Esophagus squamous epithelium (tissue), 5 donors: ENCODE measurements at places on chromosomes 7 and 10. TPM values are rescaled to one million over a fixed set of nuclear protein-coding genes. Genes with fewer than 3 reads are reported as not detected.

GRCh38 chr7:104240401-104240800 is 32.6 kb upstream of the ORC5 start:
- no peak for DNase-seq

- no peak for DNase-seq
These were observed 59.9 kb upstream of the GLCCI1 start for GRCh38 chr7:7908622-7909145.

Gene KLF6
- 78.6 TPM for total RNA-seq

Gene CRPPA
- total RNA-seq: 1.9 TPM

- DNase-seq: no peak
These were observed 12.7 kb upstream of the PURB start for GRCh38 chr7:44898039-44898438.

Gene TAS2R5
- total RNA-seq: 0.80 TPM

DNA sequence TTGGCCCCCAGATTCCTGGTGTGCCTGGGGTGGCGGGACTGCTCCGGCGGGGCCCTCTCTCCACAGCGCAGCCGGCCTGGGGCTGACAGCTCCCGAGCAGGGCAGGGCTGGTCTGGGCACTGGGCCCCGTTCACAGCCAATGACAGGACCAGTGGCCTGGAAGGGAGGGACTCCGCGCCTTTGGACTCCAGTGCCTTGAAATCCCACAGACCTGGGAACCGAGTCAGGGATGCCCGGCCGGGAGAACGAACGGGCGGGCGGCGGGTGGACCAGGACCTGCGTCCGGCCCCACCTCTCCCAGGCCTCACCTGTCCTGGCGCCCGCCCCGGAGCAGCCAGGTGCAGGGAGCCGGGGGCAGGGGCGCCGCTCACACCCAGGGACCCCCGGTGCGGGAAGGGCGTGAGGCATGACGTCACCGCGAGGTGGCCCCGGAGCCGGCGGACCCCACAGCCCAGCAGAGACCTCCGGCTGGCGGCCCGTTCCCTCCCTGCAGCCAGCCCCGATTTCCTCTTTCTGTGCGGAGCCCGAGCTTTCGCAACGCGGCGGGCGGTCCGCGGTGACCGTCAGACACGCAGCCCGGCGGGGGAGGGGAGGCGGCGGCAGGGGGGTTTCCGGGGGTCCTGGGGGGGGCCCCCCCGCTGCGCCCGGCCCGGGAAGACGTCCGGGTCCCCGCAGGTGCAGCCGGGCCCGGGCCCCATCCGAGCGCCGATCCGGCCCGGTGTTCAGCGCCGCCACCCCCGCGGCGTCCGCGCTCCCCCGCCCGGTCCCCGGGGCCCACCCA is 743 bp downstream of the ADAP1 start:
- DNase-seq: no peak

Gene TET1
- total RNA-seq: 2.9 TPM

Gene C10orf67
- total RNA-seq: 0.18 TPM

Gene LAMB4
- 15.3 TPM for total RNA-seq

GRCh38 chr10:124049484-124049883 is 43.9 kb downstream of the CHST15 start:
- DNase-seq: no peak

Gene C10orf88
- total RNA-seq: 4.0 TPM

GRCh38 chr7:110541962-110542361 is 549.0 kb upstream of the LRRN3 start:
- no peak for DNase-seq

DNA sequence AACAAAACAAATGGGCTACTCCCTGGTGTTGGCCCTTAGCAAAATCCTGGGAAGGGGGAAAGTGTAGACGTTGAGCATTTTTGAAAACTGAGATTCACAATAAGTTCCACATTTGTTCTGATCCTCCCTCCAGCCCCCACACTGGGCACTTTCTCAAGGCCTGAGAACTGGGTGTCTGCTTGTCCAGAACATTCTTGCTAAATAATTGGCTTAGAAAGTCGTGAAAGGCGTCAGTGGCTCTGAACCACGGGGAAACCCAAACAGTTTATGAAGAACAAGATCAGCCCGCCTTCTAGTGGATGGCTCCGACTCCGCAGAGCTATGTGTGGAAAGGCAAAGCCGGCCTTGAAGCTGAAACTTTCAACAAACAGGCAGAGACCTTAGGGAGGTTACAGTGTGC is 370.1 kb downstream of the PRPF18 start:
- no peak for DNase-seq

Gene ASZ1
- total RNA-seq: not detected

GRCh38 chr10:64044098-64044497 is 522.9 kb downstream of the REEP3 start:
- no peak for DNase-seq

DNA sequence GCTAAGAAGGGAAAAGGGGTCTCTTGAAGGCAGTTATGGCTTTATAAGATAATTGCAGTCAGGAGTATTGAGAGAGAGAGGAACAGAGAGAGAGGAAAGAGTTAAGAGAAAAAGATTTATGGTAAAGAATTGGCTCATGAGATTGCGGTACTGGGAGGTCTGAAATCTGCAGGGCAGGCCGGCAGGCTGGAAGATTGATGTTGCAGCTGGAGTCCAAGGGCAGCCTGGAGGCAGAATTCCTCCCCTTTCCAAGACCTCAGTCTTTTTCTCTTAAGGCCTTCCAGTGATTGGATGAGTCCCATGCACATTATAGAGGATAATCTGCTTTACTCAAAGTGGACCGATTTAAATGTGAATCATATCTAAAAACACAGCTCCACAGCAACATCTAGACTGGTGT is 68.4 kb downstream of the HACD1 start:
- no peak for DNase-seq

GRCh38 chr10:28774051-28774995 is 97.0 kb downstream of the BAMBI start:
- DNase-seq: no peak

DNA sequence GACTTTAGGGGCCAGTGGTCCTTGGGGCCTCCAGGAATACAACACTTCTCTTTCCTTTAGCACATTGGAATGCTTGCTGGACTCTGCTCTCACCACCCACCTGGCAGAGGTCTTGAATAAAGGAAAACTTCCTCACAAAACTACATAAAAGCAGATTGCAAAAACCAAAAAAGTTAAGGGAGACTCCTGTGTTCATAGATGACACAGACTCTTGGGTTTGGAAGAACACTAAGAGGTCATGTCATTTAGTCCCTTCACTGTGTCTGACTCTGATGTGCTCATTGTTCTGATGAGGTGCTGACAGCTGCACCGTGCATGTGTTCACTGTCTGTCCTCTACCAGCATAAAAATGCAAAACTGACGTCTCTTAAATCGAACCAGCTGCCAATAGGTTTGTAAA is 11.4 kb downstream of the BLNK start:
- DNase-seq: no peak

- DNase-seq: no peak
These were observed 91.4 kb upstream of the CAPZA2 start for GRCh38 chr7:116770941-116771340.

GRCh38 chr7:20304366-20304765 is 26.3 kb upstream of the ITGB8 start:
- DNase-seq: no peak

DNA sequence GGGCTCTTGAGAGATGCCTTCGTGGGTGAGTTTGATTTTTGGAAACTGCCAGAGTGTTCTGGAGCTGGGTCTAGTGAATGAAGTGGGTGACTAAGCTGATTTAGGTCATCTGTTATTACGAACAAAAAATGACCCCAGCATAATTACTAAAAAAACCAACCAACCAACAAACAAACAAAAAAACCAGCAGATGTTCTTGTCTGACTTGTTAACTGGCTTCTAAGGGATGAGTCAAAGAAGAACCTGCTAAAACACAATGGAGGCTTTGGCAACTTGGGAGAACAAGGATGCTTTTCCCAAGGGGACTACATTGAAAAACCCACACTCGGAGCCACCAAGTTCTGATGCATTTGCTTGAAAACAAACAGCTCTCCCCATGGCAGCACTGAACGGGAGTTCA is 11.5 kb downstream of the TACR2 start:
- DNase-seq: no peak

DNA sequence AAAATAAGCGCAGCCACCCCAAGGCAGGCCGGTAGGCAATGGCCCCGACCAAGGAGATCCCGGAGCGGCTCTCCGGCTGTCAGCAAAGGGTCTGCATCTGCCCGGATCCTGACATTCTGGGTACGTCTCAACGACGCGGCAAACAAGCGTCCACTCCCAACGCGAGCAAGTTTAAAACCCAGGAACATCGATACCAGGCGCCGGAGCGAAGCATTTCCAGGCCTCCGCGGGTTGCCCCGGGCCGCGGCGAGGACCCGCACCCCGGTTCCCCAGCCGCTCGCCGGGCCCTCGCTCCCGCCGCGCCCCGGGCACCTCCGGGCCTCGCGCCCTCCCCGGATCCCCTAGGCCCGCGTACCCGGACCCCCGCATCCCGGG is 453 bp downstream of the URGCP start:
- DNase-seq: no peak

Gene EPO
- total RNA-seq: not detected

DNA sequence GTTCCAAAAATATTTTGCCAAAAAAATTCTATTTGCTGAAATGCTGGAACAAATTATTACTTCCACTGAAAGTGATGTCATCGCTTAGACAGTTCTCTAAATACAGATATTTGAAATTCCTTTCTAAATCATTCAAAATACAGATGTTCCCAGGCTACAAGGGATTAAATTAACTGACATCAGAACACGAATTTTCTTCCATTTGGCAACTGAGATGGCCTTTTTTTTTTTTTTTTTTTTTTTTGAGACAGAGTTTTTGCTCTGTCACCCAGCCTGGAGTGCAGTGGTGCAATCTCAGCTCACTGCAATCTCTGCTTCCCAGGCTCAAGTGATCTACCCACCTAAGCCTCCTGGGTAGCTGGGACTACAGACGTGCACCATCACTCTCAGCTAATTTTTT is 57.0 kb downstream of the P4HA1 start:
- no peak for DNase-seq

Gene LRWD1
- total RNA-seq: 5.8 TPM

DNA sequence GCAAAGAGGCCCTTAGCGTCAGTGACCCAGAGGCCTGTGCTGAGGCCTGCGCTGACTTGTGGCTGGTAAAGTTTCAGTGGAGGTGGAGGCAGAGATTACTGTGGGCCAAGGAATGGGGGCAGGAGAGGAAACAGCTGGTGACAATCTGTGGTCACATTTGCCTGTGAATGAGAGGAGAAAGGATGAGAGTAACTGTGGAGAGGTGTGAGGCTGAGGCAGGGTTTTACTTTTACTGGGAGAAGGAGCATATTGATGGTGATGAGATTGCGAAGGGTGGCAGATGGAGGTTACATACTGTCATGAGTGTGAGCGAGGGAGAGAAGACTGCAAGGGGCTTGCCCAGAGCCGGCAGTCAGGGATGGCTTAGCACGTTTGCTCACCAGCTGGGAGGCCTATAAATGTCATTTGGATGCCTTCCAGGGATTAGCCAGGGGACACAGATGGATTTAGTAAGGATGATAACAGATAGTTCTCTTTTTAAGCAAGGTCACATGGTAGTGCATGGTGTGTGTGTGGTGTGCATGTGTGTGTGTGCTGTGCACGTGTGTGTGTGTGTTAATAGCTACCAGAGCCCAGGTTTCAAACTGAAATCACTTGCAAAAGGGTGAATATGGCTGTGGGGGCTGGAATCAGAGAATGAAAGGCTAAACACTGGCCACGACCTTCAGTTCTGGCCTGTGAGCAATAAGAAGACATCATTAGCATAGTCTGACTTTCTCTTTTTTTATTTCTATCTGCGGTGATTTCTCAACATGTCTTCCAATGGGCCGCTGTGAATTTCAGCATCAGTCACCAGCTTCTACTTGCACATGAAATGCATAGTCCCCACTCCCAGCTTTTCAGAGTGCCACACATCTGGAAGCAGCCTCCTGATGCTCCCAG is 291.5 kb upstream of the ZNF32 start:
- no peak for DNase-seq

Gene NODAL
- not detected for total RNA-seq

GRCh38 chr7:116499168-116500077 is at the start of gene CAV2:
TSS of gene CAV2 (plus strand) at chr7:116499738. CDS start at chr7:116499782, 44 bp downstream.
- DNase-seq: no peak

DNA sequence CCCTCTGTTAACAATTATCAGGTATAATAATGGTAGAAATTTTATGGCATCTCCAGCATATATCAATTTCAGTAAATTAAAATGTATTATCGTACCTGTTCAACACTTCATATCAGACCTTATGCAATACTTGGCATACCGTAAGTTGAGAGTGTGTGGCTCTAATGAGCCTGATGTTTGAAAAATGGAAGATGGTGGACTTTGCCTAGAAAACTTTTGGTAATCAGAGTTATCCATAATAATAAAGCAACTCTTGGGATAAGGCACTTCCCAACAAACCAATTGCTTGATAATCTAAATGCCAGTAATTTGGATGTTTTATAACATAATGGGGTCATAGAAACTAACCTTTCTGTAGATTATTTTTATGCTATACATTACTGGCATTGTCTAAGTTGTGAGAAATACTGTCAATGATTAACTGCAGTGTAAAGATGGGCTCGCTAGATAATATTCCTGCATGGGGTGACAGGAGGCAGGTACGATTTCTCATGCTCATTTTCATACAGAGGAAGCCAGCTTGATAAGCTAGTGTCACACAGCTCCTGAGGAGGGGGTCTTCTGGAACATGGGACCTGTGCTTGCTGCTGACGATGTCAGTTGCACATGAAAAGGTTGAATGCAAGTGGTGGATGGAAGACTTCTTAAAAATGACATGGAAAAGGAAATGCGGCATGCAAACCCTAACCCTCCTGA is 27.8 kb upstream of the DMBT1 start:
- DNase-seq: no peak

DNA sequence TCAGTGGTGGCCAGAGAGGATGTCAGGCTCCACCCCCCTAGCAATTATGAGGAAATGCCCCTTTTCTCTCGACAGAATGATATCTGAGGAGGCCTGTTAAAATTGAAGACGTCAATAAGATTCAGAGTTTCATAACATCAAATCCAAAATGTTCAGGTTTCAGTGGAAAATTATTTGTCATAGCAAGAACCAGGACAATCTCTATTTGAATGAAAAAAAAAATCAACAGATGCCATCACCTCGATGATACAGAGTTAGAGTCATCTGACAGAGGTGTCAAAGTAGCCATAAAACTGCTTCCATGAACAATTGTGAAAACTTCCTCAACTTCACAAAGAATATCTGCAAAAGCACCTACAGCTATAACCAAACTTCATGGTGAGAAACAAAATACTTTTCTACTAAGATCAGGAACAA is 7.7 kb downstream of the TMEM273 start:
- no peak for DNase-seq

GRCh38 chr7:50661345-50662040 is 96.3 kb upstream of the DDC start:
- DNase-seq: no peak

DNA sequence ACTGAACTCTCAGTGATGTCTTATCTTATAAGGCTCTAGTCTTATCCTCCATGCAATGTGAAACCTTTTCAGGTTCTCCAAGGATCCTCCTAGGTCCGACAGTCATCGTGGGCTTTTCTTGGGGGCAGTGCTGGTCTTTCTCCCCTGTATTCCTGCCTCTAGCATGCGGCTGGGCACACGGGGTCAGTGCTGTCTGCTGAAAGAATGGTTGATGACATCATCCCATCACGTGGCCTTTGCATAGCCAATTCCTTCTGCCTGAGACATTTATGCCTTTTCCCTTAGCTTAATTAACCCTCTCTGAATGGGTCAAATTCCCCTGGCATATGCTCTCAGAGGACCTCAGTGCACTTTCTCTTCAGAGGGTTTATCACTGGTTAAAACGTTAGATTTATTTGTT is 27.0 kb upstream of the KCNK18 start:
- no peak for DNase-seq

GRCh38 chr10:50625649-50626132 is 1.9 kb upstream of the SGMS1 start:
- no peak for DNase-seq

GRCh38 chr7:87140271-87140748 is 11.9 kb upstream of the DMTF1 start:
- DNase-seq: no peak

GRCh38 chr10:70528741-70529362 is 50.3 kb downstream of the PALD1 start:
- DNase-seq: no peak
